CD4-positive, alpha-beta T cell treated with Interleukin-6 for 4 hours (primary cell): ENCODE measurements at places on chromosomes 4 and X.

GRCh38 chr4:125368146-125368545 is 53.4 kb downstream of the FAT4 start:
- no peak for DNase-seq

DNA sequence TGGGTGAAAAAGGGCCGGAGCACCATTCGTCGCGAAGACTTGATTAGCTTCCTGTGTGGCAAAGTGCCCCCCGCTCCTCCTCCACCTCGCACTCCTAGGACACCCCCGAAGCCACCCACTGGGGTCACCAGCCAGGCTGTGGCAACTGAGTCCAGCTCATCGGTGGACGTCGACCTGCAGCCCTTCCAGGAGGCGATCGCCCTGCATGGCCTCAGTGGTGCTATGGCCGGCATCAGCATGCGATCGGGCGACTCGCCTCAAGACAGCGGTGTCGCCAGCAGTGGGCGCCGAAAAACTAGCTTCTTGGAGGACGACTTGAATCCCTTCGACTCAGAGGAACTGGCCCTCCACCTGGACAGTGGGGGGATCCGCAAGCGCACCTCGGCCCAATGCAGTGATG is 126.8 kb upstream of the CXorf66 start:
- DNase-seq = no peak

DNA sequence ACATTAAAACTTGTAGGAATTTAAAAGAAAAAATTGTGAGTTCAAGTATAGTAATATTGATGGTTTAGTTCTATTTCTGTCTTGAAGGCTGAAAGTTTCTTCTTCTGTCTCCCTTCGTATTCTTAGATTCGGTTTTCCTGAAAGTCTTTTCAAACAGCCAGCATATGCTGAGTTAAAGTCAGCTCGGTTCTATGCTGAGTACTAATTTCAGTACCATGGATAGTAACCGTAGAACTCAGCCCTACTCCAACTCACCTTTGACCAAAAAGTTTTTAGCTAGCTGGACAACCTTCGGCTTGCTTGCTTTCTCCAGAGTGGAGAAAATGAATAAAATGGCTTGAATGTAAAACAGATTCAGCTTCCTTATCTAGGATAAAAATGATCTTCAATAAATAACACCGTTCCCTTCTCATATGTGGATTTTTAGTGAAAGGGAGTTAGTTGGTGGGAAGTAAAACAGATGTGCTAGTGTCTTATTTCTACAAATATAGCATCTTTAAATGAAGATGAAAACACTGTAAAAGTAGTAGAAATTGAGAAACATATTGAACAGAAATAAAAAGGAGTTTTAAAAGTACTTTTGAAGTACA is 5.2 kb downstream of the POU4F2 start:
- DNase-seq = no peak

GRCh38 chrX:675279-675954 is 44.8 kb downstream of the SHOX start:
- no peak for DNase-seq

- peak; percentile 30 for DNase-seq
These were observed 8.0 kb downstream of the FAM241A start for GRCh38 chr4:112153211-112153791.

DNA sequence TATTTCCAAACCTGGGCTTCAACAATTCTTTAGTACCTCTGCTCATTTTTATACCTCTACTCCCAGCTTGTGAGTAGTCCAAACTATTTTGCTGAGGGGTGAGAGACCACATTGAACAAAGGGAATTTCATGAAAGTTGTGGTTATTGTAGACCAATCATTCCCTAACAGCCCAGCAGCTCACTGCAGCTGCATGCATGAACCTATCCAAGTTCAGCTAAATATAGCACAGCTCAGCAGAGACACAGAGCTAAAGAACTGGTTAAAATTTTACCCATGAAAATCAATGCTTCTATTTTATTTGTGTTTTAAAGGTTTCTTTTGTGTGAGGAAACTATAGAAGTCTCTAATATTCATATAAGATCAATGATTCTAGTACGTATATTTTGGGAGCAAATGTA is 82.7 kb downstream of the TECRL start:
- DNase-seq = no peak

- no peak for DNase-seq
These were observed 276.6 kb upstream of the FAT1 start for GRCh38 chr4:187000281-187000680.

- DNase-seq = no peak
These were observed at the start of gene TCEAL7 for GRCh38 chrX:103329991-103330390. Gene TCEAL7 (plus strand): TSS chrX:103330239. CDS start chrX:103331404, 1,165 bp downstream.

GRCh38 chr4:29770627-29771026 is 949.5 kb upstream of the PCDH7 start:
- no peak for DNase-seq

DNA sequence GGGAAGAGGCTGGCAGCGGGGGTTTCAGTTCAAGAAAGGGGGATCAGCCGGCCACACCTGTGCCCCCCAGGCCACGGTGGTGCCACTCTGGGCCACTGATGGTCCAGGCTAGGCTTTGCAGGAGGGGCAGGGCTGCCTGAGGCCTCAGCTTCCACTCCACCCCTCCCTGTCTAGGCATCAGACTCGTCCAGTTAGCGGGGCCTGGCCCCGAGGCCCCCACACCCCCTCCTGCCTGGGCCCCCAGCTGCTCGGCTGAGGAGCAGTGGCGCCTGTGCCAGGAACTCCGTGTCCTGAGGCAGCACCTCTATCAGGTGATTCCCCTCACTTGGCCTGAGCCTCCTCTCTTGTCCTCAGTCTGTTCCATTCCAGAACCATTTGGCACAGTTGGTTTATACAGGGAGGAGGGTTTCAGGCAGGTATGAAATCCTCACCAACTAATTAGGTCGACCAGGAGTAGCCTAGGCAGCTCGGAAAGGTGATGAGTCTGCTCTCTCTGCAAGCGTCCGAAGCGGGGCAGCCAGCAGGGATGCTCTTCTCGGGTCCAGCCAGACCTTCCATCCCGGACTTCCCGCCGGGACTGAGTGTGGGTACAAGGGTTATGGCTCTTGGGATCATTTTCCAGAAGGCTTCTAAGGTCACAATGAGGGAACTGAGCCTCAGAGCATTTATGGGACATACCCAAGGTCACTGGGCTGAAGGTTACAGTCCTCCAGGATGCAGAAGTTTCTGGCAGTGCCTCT is 2.1 kb downstream of the NSG1 start:
- DNase-seq = no peak

DNA sequence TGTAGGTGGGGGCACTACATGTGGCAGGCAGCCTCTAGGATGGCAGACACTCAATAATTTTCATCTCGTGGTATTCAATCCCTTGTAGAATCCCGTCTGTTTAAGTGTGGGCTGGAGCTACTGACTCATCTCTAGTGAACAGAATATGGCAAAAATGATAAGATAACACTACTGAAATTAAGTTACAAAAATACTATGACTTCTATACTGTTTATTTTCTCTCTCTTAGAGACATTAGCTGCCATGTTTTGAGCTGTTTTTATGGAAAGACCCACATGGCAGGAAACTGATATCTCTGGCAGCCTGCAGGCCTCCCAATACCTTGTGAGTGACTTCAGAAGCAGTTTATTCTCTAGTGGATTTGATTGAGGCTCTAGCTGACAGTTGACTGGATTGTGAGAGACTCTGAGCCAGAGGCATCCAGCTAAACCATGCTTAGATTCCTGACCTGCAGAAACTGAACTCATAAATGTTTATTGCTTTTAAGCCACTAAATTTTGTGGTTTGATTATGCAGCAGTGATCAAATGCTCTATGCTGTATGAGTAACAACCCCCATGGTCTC is 298.8 kb upstream of the CTSO start:
- DNase-seq = no peak

GRCh38 chr4:146256328-146256727 is 42.0 kb downstream of the REELD1 start:
- no peak for DNase-seq

- peak; percentile 43 for DNase-seq
These were observed 327.4 kb downstream of the PPP3CA start for GRCh38 chr4:101019941-101020401.

DNA sequence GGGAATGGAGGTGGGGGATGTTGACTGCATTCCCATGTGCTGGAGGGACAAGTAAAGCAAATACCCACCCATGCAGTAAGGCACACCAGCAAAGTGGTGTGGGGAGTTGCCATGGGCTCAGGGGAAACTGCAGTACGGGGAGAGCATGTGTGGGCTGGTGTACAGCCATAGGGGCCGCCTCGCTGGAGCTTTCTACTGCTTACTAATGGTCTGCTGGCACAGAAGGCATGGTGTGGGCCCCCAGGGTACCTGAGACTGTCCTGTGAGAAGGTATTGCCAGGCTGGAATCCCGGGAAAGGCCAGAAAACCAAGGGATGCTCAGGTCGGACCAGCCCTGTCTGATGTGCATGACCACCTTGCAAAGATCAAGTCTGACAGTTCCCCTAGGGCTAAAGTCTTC is 199.1 kb downstream of the ARHGEF9 start:
- no peak for DNase-seq

DNA sequence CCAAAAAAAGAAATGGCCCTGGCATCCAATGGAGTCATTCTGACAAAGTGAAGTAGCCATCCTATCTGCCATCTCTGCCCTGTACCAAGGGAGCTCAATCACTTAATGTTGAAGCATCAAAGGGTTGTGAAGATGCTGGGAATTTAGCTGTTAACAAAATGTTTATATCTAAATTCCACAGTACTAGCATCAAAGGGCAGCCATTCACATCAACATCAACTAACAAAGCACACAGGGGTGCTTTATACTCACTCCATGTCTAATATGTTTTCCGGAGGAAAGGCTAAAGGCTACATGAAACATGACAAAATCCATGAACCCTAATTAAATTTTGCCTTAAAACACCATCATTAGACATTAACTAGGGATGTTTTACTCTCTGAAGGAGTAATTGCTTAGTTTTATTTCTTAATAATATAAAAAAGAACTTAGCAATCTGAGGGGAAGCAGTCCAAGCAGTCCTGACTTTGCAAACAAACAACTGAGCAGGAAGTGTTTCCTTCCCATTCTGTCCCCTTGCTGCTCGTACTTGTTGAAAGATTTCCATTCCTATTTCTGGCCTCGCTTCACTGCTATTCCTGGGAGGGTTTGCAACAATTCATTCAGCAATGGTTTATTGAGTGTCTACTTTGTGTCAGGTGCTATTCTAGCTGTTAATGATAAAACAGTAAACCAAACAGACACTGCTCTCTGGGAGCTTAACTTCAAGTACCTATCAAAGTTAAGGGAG is 208.6 kb upstream of the SLC7A11 start:
- DNase-seq = no peak

DNA sequence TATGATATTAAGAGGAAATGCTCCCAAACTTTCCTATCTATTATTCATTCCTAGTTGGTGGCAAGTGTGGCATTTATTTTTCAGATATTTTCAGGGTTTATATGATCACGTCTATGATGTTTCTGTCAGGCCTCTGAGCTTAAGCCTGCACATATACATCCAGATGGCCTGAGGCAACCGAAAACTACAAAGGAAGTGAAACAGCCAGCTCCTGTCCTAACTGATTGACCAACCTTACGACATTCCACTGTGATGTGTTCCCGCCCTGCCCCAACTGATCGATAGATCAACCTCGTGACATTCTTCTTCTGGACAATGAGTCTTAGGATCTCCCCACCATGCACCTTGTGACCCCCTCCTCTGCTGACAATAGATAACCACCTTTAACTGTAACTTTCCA is 67.6 kb upstream of the CTSO start:
- no peak for DNase-seq

DNA sequence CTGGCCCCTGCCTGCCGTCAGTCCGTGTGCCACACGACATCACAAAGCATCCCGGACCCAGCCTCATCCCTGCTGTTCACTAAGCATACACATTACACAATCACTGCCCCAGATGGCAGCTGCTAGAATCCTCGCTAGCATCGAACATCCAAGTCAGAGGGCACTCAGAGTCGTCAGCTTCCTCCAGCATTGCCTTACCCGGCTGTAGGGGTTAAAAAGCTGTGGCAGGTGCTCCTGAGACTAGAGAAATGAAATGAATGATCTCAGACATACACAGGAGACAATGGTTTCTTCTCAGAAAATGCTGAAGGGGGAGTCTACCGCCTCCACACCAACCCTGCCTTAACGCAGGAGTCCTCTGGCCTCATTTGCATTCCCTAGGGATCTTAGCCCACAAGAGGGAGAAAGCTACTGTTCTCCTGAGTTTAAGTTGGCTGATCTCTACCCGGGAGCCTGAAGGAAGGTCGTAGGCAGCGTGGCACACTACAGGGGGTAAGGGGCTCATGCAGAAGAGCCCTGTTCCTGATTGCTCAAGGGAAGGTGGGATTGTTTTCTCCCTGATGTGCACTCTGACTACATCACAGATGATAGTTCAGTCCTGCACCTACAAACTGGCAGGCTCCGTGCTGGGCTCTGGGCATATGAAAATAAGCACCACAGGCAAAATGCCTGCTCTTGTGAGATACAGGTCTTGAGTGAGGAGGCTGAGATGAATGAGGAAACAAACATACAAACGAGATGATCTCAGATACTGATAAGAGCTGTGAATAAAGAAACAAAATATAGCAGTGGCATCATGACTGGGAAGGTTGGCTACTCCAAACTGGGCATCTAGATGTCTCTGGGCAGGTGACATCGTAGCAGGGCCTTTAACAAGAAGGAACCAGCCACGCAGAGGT is 2.6 kb upstream of the KIAA0232 start:
- no peak for DNase-seq

GRCh38 chr4:55086578-55086977 is 38.8 kb downstream of the KDR start:
- DNase-seq = no peak

GRCh38 chr4:148787285-148787684 is 345.1 kb upstream of the NR3C2 start:
- no peak for DNase-seq

GRCh38 chrX:47047989-47048388 is 30.3 kb upstream of the RGN start:
- no peak for DNase-seq

GRCh38 chr4:7725951-7726350 is 213.7 kb downstream of the AFAP1 start:
- no peak for DNase-seq

DNA sequence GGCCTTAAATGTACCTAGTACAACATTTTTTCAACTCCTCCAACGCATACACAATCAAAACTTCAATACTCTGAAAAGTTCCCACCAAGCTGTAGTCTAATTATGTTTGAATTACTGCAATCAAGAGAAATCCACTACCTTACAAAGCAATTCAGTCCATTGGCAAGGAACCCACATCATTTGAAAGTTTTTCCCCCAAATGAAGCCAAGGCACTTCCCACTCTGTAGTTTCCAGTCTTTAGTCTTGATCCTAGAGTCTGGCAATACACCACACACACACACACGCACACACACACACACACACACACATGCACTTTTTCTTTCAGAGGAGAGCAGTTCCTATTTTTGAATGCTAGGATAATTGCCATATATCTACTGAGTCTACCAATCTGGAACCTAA is 79.6 kb downstream of the ANTXR2 start:
- DNase-seq = no peak

- DNase-seq = no peak
These were observed 16.3 kb downstream of the PJA1 start for GRCh38 chrX:69148946-69149345.

DNA sequence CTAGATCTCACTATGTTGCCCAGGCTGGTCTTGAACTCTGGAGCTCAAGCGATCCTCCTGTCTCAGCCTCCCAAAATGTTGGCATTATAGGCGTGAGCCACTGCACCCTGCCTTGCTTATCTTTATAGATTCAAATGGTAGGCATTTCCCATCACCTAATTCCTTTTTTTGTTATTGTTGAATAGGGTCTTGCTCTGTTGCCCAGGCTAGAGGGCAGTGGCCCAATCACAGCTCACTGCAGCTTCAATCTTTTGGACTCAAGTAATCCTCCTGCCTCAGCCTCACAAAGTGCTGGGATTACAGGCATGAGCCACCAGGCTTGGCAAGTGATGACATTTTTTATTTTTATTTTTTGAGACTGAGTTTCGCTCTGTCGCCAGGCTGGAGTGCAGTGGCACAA is 16.7 kb upstream of the WDR45 start:
- no peak for DNase-seq
